ENCODE measurements at places on chromosomes 12 and 14. TPM values are rescaled to one million over a fixed set of nuclear protein-coding genes. Genes with fewer than 3 reads are reported as not detected.

DNA sequence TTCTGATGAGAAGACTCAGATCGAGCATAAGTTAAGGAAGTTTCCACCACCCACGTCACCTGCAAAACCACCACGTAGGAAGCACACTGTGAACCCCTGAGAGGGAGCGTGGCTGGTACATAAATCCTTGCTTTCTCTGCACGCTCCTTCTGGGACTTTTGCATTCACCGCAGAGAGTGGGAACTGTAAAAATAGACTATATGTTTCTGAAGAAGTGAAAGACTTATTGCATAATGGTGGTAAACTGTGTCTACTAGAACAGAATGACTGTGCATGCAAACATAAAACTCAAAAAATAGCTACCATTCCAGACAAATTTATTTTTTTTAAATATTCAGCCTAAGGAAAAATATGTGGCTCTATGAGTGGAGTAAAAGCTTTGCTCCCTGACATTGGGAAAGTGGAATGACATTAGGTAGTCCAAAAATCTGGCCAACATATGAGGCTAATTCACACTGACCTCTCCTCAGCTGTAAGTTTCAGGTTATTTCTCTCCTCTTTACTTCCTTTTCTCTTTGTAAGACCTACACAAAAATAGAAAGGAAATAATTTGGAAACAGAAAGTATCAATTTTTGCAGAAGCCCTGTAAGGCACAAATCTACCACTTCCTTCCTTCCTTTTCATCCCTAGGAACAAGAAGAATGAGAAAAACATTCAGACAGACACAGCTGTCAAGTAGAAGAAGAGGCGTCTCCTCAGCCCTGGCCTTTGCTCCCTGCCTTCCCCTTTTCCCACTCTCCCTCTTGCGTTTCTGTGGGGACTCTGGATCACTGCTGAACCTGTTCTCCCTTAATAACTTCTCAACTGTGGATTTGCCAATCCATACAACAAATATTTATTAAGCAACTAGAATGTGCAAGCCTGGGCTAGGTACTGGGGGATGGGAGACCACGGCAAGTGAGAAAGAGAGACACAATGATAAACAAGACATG, 264.3 kb upstream of the FOXN3 start:
- peaks cover 25% of the 10 kb centered on the region for H3K36me3 ChIP-seq
- peak; percentile 33 for DNase-seq
- peaks cover 32% of the 10 kb centered on the region for H3K4me1 ChIP-seq
- H3K27ac ChIP-seq = peak overlapping the region; percentile 89

DNA sequence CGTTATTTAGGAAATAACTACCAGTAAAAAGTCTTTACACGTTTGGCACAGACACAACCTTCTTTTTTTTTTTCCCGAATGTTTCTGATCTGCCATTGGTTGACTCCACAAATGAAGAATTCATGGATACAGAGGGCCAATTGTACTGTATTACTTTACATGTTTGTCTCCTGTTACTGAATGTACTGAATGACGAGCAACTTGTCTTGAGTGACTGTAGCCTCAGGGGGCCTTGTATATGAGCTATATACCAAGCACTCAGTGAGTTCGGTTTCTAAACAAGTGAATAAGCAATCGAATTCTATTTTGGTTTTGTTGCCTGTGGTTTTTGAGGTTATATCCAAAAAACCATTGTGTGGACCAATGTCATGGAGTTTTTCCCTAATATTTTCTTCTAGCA, 480.0 kb upstream of the SYT1 start:
- H3K27me3 ChIP-seq = no peaks in the 10 kb centered on the region
- no peak for DNase-seq
- no peak overlapping the region for H3K27ac ChIP-seq

Gene CLEC6A
- total RNA-seq = not detected

- peaks cover 2% of the 10 kb centered on the region for H3K27me3 ChIP-seq
- no peak for DNase-seq
- no peak overlapping the region for H3K27ac ChIP-seq
- no peak overlapping the region for H3K4me3 ChIP-seq
- H3K4me1 ChIP-seq = peaks cover 5% of the 10 kb centered on the region
Measured at GRCh38 chr12:104786352-104786751, 171.7 kb downstream of the SLC41A2 start.

DNA sequence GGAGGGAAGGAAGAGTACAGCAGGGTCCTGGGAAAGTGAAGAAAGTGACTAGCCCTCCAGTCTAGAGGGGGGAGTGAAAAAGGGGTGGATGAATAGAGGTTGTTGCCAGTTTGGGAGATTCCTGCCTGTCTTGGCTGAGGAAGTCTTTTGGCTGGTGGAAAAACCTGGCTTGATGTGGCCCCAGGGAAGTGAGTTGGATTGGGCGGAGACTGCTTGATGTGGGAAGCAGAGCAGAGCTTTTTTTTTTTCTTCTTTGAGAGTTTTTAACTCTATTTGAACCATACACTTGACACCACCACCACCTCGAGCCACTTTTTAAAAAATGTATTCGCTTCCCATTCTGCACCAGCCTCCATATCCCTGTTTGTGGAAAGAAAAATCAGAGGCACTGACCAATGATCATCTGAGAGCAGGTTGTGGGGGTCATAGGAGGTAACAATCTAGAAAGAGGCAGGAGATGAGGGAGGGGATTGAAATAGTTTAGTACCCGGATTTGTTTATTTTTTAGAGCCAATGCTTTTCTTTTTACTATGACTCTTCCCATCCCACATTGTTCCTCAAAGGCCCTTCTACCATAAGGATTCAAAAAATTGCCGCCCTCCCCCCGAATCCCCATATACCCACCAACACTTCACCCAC, 690 bp upstream of the DTX3 start:
- H3K36me3 ChIP-seq = peaks cover 13% of the 10 kb centered on the region
- H3K4me1 ChIP-seq = peaks cover 17% of the 10 kb centered on the region
- H3K27ac ChIP-seq = peak overlapping the region; percentile 88
- peak overlapping the region; percentile 84 for H3K4me3 ChIP-seq
- no peak for DNase-seq

GRCh38 chr14:25122211-25122610, 72.3 kb upstream of the STXBP6 start:
- H3K36me3 ChIP-seq = no peaks in the 10 kb centered on the region
- no peak for DNase-seq
- H3K4me1 ChIP-seq = no peaks in the 10 kb centered on the region
- H3K4me3 ChIP-seq = no peak overlapping the region
- H3K27ac ChIP-seq = no peak overlapping the region

GRCh38 chr12:76187177-76187576, 102.7 kb upstream of the NAP1L1 start:
- peaks cover 1% of the 10 kb centered on the region for H3K4me1 ChIP-seq
- H3K36me3 ChIP-seq = no peaks in the 10 kb centered on the region
- H3K4me3 ChIP-seq = no peak overlapping the region
- H3K27ac ChIP-seq = no peak overlapping the region

DNA sequence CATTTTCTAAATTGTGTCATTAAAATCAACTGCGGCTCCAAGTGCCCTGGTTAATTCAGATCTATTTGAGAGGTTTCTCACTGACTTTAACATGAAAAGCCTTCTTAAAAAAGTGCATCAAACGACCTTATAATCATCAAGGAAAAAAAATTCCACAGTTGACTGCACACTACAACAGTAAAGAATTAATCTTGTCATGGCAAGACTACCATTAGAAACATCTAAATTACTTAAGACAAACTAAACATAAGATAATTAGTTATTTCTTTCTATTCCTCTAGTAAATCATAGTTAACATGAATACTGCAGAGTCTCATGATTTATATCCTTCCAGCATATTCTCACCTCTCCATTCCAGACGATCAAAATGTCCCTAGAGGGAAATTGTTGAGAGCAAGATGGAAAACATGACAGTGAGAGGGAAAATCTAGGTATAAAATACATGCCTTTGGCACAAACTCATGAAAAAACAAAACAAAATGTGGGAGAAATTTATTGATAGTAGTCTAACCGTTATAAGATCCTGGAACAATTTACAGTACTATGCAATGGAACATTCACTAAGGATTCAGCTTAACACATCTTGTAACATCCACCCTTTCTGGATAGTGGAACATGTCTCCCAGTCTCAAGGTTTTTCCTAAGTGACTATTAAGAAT, 112.5 kb downstream of the PRKD1 start:
- no peaks in the 10 kb centered on the region for H3K4me1 ChIP-seq
- H3K27me3 ChIP-seq = no peaks in the 10 kb centered on the region
- H3K27ac ChIP-seq = no peak overlapping the region
- H3K4me3 ChIP-seq = no peak overlapping the region
- no peaks in the 10 kb centered on the region for H3K36me3 ChIP-seq
- DNase-seq = no peak

GRCh38 chr12:34402899-34403705, 380.8 kb downstream of the ALG10 start:
- no peaks in the 10 kb centered on the region for H3K27me3 ChIP-seq
- no peaks in the 10 kb centered on the region for H3K36me3 ChIP-seq
- H3K4me3 ChIP-seq = no peak overlapping the region
- DNase-seq = peak; percentile 8

DNA sequence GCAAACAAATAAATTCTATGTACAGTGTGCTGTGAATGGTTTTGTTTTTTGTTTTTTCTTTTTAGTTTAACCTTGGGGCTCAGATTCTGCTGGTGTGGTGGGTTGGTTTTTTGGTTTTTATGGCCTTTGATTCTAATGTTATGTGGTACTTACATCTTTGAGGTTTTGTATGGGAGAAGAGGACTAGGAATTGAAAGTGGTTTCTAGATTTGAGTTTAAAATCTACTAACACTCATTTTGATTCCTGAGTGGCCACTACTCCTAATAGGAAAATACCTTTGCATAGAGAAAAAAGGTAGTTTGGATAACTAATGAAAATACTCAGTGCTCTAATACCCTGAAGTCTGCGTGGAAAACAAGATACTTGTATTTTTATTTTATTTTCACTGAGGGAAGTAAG, 137.7 kb downstream of the MON2 start:
- DNase-seq = no peak
- H3K27me3 ChIP-seq = no peaks in the 10 kb centered on the region
- peaks cover 13% of the 10 kb centered on the region for H3K36me3 ChIP-seq
- H3K4me3 ChIP-seq = peak overlapping the region; percentile 93
- H3K4me1 ChIP-seq = peaks cover 29% of the 10 kb centered on the region
- H3K27ac ChIP-seq = peak overlapping the region; percentile 89

DNA sequence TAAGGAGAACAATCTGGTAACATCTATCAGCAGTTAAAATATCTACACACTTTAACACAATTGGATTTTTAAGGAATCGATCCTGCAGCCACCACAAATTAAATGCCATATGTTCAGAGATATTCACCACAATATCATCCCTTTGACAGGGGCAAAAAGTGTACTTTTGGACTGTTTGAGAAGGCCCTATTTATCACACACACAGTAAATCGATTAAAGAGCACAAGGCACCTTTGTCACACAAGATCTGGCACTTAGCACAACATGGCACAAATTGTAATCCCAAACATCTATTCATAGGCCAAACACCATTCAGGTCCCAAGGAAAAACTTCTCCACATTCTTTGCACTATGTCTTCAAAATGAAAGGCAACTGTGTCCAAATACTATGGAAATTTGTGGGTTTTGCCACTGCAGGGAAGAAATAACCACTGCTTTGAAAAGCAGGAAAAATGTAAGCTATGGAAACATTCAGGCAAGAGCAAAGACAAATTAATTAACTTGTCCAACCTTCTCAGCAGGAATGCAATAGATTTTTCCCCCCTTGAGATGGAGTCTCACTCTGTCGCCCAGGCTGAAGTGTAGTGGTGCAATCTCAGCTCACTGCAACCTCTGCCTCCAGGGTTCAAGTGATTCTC, 282.5 kb upstream of the TMPO start:
- no peaks in the 10 kb centered on the region for H3K36me3 ChIP-seq
- H3K4me3 ChIP-seq = no peak overlapping the region
- H3K27ac ChIP-seq = no peak overlapping the region
- DNase-seq = no peak
- no peaks in the 10 kb centered on the region for H3K4me1 ChIP-seq
- H3K27me3 ChIP-seq = no peaks in the 10 kb centered on the region

DNA sequence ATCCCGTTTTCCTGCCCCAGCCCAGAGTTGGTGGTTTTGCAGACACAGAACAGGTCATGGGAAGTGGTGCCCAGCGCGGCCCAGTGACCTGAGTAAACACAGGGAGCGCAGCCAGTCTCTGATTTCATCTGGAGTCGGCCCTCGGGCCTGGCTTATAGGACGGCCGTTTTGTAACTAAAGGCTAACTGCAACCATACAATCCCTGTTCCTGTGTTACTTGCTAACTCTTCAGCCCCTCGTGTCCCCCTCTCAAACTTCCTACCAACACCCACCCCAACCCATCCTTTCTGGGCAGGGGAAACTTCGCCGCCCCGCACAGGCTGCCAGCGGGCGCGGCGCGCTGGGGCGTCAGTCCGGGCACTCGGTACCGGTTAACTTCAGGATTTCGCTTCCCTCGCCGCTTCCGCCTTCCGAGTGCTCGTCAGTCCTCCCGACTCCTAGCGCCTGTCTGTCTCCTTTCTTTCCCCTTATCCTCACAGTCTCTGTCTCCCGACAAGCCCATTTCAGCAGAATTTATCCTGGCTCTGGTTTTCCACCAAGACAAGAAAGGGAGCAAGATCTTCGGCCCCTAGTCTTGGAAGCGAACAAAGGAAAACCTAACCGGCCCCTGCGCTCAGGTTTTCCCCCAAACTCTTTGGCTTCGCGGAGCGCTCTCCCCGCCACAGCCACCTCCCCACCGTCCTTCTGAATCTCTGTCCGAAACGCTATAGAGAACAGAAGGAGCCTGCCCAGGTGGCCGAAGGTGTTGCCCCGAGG, 2.0 kb downstream of the SIX1 start:
- peaks cover 95% of the 10 kb centered on the region for H3K27me3 ChIP-seq
- DNase-seq = peak; percentile 51
- H3K4me3 ChIP-seq = peak overlapping the region; percentile 70
- H3K36me3 ChIP-seq = no peaks in the 10 kb centered on the region
- peaks cover 22% of the 10 kb centered on the region for H3K4me1 ChIP-seq
- no peak overlapping the region for H3K27ac ChIP-seq

GRCh38 chr12:40117818-40118217, 11.9 kb upstream of the SLC2A13 start:
- no peaks in the 10 kb centered on the region for H3K36me3 ChIP-seq
- DNase-seq = no peak
- H3K27me3 ChIP-seq = no peaks in the 10 kb centered on the region
- H3K27ac ChIP-seq = no peak overlapping the region
- H3K4me1 ChIP-seq = peaks cover 3% of the 10 kb centered on the region

DNA sequence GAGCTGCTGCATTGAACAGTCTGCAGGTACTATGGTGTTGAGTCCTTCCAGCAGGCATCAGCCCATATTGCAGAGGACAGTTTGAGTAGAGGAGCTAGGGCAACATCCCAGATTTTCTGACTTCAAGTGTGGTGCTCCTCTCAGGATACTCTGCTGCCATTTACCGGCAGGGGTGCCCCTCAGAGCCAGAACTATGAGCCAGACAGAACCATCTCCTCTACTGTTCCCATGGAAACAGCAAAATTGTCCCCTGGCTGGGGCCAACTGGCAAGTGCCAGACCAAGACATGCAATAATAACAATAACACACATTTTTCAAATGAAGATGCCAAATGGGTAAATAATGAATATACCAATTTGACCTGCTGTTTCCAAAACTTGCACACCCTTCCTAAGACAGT, 102.9 kb downstream of the ADCK1 start:
- peaks cover 2% of the 10 kb centered on the region for H3K4me1 ChIP-seq
- no peak for DNase-seq
- no peaks in the 10 kb centered on the region for H3K36me3 ChIP-seq
- no peaks in the 10 kb centered on the region for H3K27me3 ChIP-seq

- peak overlapping the region; percentile 96 for H3K27ac ChIP-seq
- peaks cover 33% of the 10 kb centered on the region for H3K4me1 ChIP-seq
- DNase-seq = peak; percentile 70
- no peaks in the 10 kb centered on the region for H3K27me3 ChIP-seq
- H3K36me3 ChIP-seq = peaks cover 26% of the 10 kb centered on the region
Measured at GRCh38 chr12:132084621-132085290, 59.4 kb downstream of the DDX51 start.

- H3K4me1 ChIP-seq = peaks cover 5% of the 10 kb centered on the region
- no peak for DNase-seq
- H3K27ac ChIP-seq = no peak overlapping the region
- H3K4me3 ChIP-seq = no peak overlapping the region
Measured at GRCh38 chr14:102840115-102840514, 62.9 kb downstream of the TRAF3 start.

Gene KRT83
- not detected for total RNA-seq
